ENCODE measurements at places on chromosomes 1 and 21. TPM values are rescaled to one million over a fixed set of nuclear protein-coding genes. Genes with fewer than 3 reads are reported as not detected.

HCN3 gene
- total RNA-seq, result 2.2 TPM

SHISAL2A gene
- 2.2 TPM for total RNA-seq

- DNase-seq, result no peak
Measured at GRCh38 chr1:69055194-69055593, 512.5 kb upstream of the LRRC7 start.

- DNase-seq, result no peak
Measured at GRCh38 chr1:119361620-119362344, 6.8 kb upstream of the HAO2 start.

GRCh38 chr1:197170538-197170937 lies 24.1 kb upstream of the ASPM start:
- DNase-seq, result no peak
